Pancreas (tissue), 10 donors: ENCODE measurements at places on chromosomes 3 and 15. TPM values are rescaled to one million over a fixed set of nuclear protein-coding genes. Genes with fewer than 3 reads are reported as not detected.

Gene SLC28A1
- polyA plus RNA-seq = 0.11 TPM

Gene SUSD5
- 0.54 TPM for polyA plus RNA-seq

Gene KCNMB2
- polyA plus RNA-seq = 38.0 TPM

Gene CCR3
- not detected for polyA plus RNA-seq

Gene OR4M2
- polyA plus RNA-seq = not detected

Gene NEIL1
- 71.0 TPM for polyA plus RNA-seq

Gene MESP2
- polyA plus RNA-seq = 0.12 TPM

Gene TTLL13
- polyA plus RNA-seq = 2.4 TPM

Gene CD200R1
- polyA plus RNA-seq = not detected

Gene ADIPOQ
- 0.28 TPM for polyA plus RNA-seq

Gene NBEAL2
- polyA plus RNA-seq = 265 TPM
